D721Med (cell line): ENCODE measurements at places on chromosomes 4 and X.

DNA sequence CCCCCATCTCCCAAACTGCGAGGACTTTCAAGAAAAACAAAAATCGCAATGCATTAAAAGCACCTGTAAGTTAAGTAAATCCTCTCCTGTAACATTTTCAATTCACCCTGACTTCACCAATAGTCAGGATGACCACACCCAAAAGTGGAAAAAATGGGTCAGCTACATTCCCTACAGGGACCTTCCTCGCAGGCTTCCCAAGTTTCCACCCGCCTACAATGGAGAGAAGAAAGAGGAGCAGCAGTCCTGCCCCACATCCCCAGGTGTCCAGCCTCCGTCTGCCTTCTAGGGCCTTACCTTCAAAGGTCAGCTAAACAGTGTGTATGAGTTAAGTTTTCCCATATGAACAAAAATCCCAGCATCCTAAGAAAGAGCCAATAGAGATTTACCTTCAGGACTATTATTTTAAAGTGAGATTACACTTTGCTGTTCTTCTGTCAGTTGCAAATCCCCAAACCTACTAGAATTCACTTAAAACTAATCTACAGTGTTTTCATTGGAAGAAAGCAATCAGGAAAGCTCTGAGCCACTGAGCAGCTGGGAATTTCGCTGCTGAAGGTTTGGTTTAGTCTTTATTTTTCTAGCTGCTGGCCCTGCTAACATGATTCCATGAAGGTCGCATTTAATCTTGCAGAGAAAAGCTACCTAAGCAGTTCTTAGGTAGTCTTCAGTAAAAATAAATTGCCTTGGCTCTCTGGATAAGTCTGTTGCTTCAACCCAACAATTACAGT, 12.5 kb downstream of the IRF2 start:
- DNase-seq: no peak

DNA sequence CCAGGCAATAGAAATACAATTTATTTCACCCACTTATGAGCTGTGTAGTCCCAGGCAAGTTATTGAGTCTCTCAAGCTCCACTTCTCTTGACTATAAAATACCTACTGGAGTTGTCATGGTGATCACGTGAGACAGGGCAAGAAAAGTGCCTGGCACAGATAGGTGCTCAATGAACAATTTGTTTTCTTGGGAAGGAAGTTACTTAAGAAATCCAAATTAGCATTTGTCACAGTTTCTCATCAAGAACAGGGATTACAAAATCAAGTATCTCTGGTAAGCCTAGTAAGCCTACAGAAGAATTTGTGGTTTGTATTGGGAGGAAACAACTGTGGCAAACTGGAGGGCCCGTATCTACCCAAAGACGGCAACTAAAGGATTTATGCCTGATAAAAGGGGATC, 37.5 kb upstream of the RASGEF1B start:
- no peak for DNase-seq

GRCh38 chrX:71949844-71950445, 39.3 kb downstream of the NHSL2 start:
- DNase-seq: no peak

DNA sequence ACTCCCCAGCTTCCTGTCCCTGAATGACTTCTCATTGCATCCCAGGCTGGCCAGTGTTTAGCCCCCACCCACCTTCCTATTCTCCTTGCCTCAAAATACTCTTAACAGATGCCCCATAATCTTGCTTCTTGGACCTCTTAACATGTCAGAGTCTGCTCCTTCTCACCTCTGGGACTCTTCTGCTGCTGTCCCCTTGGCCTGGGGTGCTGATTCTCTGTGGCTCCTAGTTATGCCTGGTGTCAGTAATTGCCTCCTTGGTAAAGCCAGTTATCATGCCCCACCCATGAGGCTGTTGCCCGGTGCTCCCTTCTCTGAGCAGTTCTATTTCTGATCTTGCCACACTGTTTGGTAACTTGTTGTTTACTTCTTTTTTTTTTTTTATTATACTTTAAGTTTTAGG, 256.8 kb downstream of the STIM2 start:
- no peak for DNase-seq

DNA sequence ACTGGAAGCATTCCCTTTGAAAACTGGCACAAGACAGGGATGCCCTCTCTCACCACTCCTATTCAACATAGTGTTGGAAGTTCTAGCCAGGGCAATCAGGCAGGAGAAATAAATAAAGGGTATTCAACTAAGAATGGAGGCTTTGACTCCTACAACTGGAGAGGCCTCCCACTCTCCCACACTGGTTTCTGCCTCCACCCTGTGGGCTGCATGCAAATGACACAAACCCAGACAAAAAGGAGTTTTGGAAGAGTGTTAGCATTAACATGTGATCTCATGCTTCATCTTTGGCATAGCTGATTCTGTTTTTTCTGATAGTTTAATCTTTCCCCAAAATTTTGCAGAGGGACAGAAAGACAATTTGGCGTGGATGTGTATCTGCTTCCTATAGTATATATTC, 80.8 kb upstream of the IQCM start:
- no peak for DNase-seq

GRCh38 chr4:33722254-33722653, 2522.1 kb downstream of the ARAP2 start:
- DNase-seq: no peak
